ENCODE measurements at places on chromosomes 12 and 14.

GRCh38 chr14:23296012-23296777 is 6.5 kb downstream of the PPP1R3E start:
- DNase-seq: no peak

DNA sequence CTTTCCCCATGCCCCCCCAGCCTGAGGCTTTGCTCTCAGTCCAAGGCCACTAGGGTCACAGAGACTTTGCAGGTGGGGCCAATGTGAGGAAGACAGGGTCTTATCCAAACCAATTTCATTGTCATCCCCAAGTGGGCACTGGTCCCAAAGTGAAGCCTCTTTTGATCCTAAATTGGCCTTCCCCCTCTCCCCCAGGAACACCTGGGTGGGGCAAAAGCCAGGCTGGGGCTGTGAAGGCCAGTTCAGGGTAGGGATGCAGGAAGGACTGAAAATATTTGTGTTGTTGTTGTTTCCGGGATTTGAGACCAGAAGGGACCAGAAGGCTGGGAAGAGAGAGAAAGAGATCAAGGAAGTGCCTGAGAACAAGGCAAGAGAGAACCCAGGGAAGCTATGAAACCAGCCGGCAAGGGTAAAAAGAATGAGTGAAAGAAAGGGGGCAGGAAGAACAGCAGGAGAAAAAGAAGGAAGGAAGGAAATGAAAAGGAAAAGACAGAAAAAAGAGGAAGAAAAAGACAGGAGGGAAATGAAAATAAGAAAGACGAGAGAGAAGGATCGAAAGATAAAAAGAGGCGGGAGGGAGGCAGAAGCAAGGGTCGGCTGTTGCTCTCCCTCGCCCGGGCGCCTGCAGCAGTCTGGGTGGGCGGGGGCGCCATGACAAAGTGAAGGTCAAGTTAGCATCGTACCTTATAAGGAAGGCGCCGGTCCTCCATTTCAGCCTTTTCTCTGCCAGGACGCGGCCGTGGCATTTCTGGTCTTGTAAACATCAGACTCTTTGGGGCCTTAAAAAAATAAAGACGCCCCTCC is 7.4 kb upstream of the HOXC11 start:
- no peak for DNase-seq

- DNase-seq: no peak
Observed at GRCh38 chr12:107108995-107109508, 15.7 kb upstream of the CRY1 start.

DNA sequence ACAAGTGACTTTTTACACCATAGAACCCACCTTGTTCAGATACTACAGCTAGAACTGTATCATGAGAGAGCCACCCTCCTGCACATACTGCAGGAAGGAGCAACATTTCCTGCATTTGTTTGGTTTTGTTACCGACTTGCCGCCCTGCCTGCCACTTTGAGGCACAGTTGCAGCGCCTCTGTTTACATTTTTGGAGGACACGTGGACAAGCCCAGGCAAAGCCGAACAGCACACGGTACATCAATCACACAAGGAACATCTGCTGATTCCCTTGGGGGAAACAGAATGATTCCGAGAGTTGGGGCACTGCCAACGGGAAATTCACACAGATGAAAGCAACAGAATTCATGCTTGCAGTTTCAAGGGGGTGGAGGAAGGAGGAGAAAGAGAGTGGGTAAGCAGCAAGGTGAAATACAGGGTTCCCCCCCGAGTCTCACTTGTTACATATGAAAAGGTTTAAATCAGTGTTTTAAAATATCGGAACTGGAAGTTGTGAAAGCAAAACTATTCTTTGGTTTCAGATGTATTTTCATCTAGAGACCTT is 110.7 kb downstream of the BTG1 start:
- DNase-seq: no peak

GRCh38 chr14:73620268-73620667 is 8.0 kb downstream of the ACOT6 start:
- no peak for DNase-seq

- DNase-seq: peak; percentile 3
Observed at GRCh38 chr14:86311151-86311550, 781.2 kb downstream of the FLRT2 start.

GRCh38 chr14:91983588-91983987 is 36.1 kb upstream of the FBLN5 start:
- DNase-seq: no peak

- DNase-seq: peak; percentile 22
Observed at GRCh38 chr12:123142921-123143735, 7.8 kb downstream of the PITPNM2 start.

DNA sequence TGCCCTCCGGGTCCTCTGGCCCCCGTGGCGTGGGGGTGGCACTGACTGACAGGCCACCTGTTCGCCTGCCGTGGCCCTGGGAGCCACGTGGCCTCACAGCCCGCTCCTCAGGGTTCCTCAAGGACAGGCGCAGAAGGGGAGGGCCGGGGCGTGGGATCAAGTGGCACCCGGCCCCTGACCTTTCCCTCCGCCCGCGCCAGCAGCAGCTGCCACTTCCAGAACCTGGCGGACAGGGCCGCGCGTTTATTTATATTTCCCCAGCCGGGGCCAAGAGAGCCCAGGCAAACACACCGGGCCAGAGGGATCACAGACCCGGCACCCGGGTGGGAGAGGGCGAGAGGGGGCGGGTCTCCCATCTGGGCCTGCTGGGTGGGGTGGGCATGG is 92.6 kb downstream of the RFLNA start:
- DNase-seq: no peak

- DNase-seq: peak; percentile 79
Observed at GRCh38 chr12:106136263-106136662, 2.5 kb downstream of the NUAK1 start.

DNA sequence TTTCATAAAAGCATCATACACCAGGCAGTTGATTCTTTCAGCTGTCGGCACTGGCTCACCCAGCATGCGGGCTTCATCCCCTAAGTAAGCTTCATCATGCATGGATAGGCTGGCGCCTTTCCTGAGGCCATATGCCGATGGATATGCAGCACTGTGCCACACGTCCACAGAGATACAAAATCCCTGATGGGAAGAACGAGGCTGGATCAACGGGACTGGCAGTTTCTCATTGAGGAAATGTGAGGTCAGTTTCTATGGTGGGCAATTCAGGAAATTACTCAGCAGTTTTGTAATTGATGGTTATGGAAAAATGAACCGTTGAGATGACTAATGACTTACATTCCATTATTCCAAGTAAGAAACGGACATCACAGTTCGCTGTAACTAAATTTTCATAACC is 453.8 kb downstream of the TMEM121 start:
- DNase-seq: no peak

DNA sequence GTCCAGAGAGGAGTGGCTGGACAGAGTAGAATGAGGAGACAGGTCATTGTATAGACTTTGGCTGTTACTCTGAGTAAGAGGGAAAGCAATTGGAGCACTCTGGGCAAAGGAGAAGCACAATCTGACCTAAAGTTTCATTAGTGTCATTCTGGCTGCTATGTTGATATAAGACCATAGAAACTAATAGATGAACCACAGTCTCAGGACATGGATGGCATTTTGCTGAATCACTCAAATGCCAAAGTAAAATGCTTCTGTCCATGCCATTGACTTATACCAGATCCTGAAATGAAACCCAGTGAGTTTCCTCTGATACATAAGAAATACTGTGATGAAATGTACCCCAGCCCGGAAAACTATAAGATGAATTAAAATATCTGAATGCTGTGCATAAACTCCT is 65.8 kb upstream of the COCH start:
- DNase-seq: no peak

GRCh38 chr12:15613981-15614380 is 175.2 kb downstream of the EPS8 start:
- DNase-seq: no peak

DNA sequence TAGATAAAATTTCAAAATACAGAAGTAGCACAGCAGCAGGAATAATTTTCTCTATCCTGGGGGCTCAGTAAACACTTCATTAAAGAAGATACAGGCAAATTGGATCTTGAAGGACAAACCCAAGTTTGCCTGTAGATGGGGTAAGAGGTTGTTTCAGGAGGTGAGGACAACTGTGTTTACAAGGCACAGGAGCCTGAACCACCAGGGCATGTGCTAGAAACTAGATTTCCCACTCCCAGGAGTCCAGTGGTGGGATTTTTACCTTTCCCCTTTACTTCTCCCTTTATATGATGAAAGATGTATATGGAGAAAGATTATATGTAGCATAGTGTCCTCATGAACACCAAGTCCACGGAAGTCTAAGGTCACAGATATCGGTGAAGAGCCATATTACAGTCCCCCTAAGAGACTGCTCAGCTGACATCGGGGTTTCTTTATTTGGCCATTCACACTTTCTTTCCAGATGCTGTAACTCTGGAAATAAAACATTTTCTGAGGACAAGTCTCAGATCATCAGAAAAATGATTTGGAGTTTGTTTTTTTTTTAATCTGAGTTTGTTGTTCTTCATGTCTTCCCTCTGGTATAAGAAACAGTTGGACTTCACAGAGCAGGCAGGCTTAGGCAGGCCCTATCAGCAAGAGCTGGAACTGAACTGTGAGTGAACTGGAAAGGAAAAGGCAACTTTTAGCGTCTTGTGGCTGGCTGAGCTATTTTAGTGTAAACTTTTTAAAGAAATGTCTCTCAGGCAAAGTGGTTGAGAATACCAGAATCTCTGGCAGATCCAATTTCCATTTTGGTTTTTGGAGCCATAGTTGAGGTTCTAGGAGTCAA is 8.0 kb upstream of the EVL start:
- DNase-seq: peak; percentile 14

GRCh38 chr14:31465111-31465510 is 7.8 kb upstream of the DTD2 start:
- DNase-seq: no peak

- DNase-seq: no peak
Observed at GRCh38 chr12:10847744-10848143, 1.5 kb downstream of the PRR4 start.

DNA sequence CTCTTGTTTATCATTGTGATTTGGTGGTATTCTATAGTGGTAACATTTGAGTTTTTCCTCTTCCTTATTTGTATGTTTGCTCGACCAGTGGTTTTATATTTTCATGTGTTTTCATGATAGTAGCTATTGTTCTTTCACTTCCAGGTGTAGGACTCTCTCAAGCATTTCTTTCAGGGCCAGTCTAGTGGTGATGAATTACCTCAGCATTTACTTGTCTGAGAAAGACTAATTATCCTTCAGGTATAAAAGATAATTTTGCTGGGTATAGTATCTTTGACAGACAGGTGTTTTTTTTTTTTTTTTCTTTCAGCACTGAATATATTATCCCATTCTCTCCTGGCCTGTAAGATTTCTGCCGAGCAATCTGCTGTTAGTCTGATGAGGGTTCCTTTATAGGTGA is 35.0 kb upstream of the CCND2 start:
- DNase-seq: no peak

GRCh38 chr12:836952-837351 is 84.6 kb downstream of the WNK1 start:
- DNase-seq: peak; percentile 7

DNA sequence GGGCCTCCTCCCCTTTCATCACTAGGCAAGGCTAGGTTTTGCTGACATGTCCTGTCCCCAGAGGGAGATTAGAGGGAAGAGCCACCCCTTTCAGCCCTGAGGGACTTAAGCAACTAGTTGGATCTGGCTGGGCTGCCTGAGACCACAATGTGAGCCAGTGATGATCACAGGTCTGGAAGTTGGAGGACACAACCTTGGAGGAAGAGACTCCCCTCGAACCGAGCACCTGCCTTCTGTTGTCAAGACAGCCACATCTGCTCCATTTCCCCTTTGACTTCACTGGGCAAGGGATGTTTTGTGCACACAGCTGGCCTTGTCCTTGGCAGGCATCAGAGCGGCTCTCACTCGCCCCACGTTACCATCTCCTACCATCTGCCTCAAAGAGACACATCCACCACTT is 31.4 kb downstream of the MVK start:
- DNase-seq: no peak

All from OCI-M1 (cell line).